Coronary artery (tissue), 2 donors: ENCODE measurements at places on chromosomes 16 and 17.

- DNase-seq = no peak
Observed at GRCh38 chr17:74738051-74738996, 1.3 kb downstream of the RAB37 start.

GRCh38 chr17:48122665-48123045 is 15.1 kb downstream of the SNX11 start:
- no peak for DNase-seq

GRCh38 chr17:61511480-61512182 is 59.4 kb downstream of the TBX4 start:
- no peak for DNase-seq

GRCh38 chr16:72159801-72160200 is 12.2 kb downstream of the PMFBP1 start:
- DNase-seq = no peak

GRCh38 chr17:57676543-57676942 is 68.6 kb downstream of the CCDC182 start:
- DNase-seq = peak; percentile 52

DNA sequence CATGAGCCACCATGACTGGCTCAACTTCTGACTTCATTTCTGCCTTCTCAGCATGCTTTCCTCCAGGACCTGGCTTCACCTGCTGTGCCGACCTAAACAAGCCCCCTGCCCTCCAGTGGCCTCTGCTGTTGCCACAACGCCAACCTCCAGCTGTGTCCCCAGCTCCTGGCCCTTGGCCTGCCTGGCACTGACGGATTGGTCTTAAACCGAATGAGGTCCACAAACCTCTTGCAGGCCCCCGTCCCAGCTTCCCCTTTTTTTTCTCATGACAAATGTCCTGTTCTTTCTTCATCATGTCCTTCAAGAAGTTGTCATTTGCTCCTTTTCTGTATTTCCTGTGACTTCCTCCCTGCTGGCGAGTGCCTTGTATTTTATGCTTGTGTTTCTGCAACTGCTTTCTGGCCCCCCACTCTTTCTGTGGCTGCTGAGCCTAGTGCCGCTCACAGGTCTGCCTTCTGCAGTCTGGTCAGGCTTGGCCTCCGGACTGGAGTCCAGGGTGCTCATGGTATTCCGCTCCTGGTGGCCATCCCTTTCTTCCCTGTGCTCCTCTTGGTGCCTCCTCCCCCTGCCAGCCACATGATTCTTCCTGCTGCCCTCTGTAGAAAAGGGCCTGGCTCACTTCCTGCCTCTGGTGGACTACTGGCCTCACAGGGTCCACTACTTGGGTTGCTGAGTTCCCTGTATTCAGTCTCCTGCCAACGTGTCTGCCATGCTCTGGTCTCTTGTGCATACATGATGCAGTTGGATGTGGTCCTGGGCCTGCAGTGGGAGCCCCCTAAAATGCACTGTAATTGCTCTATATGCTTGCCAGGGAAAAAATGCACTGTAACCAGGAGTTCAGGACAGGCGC is 2.9 kb downstream of the ATP6V0C start:
- no peak for DNase-seq

DNA sequence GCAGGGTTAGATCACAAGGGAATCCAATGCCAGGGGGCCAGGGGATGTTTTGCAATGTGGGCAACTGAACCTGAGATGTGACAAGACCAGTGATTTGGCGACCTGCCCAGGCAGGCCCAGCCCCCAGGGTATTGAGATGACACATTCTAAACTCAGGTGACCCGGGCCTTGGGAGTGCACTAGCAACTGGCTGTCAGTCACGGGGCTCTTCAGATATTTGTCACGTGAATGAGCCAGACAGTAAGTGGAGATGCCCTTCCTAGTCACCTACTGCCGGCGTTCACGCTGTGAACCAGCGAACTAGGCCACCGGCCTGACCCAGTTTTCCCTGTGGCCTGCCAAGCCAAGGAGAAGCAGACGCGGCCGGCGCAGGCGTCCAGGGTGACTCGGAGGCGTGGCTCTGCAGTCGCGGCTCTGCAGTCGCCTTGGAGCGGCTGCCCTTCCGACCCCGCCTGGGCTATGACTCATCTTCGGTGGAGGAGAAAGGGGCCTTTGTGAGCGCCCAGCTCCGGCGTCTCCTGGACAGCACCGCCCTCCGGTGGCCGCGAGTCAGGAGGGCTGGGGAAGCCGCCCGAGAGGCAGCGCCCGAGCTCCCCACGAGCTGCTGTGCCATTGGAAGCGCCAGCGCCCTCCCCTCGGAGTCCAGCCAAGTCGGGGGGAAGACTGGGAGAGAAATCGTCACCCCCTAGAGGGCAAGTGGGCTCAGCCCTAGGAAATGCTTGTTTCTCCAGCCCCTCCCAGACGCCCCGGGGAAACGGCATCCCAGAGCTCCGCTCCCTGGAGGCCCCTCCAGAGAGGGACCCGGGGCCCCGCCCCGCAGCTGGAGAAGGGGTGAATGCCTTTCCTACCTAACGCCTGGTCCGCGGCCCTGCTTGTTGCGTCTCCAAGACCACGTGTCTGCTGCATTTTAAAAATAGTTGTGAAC is 38.8 kb downstream of the WSB1 start:
- DNase-seq = peak; percentile 100

DNA sequence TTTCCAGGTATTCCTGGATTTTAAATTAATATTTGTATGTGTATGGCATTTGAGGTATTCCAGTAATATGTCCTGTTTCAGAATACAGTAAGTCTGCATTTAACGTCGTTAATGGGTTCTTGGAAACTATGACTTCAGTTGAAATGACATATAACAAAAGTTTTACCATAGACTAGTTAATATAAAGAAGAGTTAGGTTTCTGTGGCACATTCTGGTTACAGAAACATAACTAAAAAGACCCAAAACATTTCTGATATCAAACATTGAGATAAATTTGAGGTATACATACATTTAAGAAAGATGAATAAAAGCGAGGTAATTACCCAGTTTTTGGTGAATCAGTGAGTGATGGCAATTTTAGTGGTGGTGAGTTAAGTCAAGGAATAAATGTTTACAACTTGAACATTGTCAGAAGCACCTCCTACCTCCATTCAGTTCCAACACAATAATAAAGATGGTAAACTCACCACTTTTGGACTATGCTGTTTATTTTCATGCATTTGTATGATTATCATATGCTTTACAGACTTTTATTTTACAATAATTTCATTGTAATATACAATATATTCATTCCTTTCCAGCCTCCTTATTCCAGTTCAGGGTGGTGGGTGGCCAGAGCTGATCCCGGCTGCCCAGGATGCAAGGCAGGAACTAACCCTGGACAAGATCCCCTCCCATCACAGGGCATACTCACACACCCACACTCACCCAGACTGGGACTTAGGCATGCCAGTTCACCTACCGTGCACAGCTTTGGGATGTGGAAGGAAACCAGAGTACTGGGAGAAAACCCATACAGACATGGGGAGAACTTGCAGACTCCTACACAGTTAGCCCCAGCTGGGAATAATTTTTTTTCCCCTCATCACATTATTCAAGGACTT is 9.7 kb downstream of the LUC7L3 start:
- DNase-seq = no peak

DNA sequence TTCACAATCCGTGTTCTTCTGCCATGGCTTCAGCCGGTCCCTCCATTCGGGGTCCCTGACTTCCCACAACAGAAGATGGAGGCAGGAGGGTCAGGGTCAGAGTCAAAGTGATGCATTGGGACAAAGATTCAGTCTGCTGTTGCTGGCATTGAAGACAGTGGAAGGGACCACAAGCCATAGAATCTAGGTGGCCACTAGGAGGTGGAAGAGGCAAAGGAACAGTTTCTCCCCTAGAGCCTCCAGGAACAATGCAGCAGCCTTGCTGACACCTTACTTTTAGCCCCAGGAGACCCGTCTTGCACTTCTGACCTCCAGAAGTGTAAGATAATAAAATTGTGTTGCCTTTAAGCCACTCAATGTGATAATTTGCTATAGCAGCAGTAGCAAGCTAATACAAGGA is 55.9 kb downstream of the MFSD11 start:
- no peak for DNase-seq

DNA sequence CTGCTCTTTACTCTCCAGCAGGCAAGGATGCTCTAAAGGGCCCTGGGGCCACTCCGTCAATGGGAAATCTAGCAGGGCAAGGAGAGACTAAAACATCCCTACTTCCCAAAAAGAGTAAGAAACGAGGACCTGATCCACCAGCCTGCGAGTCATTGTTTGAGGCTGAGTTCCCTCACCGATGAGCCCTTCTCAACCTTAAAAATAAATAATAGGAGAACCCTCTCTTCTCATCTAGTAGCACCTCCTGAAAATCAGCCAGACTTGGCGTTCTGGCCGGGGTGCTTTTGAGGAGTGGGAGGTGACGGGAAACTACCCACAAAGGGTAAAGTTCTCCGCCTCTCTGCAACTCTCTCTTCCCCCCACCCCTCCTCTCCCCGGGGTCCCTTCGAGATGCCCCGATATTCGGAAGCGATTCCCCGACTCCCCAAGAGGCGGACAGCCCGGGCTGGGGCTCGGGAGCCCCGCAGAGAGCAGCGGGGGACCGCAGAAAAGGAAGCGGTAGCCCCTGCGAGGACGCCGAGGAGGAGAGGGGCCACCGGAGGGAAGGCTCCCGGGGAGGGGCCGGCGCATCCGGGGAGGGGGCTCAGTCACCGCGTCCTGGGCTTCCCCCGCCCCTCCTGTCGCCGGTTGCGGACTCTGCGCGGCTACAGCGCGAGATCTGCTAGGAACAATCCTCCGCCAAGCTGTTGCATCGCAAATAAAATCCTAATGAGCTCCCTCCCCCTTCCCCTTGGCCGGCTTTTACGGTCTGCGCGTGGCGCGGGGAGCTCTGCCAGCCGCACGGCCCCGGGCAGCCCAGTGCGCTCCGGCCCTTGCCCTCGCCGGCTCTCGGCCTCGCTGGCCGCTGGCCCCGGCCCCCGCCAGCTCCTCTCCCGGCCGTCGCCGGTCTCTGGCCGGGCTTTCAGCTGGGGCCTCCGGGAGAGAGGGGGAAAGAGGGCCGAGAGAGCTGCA is 1.3 kb downstream of the HOXB9 start:
- no peak for DNase-seq

- no peak for DNase-seq
Observed at GRCh38 chr17:47973541-47973940, 2.6 kb downstream of the CDK5RAP3 start.

DNA sequence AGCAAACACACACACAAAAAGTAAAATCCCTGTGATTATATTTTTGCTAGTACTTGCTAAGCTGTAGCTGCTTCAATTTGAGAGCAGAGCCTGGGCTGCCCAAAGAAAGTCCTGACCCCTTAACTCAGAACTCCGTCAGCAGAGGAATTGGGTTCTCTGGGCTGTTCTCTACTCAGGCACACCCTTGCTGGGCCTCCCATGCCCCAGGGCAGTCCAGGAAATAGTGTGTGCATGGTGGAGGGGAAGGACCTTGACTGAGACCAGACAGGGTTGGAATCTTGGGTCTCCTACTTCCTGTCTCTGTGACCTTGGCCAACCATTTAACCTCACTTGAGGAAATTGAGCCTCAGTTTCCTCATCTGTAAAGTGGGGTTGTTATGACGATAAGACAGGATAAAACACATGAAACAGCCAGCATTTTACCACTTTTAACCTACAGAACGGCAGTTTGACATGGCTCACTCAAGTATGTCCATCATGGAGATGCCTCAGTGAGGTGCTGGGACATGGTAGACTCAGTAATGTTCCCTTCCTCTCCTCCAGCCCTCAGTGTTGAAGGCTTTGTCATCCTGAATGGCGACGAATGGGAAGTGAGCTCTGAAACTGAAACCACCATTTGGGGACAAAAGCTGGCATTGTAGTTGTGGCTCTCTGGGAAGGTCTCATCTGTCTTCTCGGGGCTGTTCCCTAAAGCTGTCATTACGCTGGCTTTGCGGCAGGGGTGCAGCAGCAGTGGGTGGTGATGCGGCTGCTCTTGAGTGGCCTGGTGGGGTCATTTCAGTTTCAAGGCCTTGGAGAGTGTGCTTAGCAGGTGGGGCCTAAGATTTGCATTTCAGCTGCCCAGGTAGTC is 74.9 kb downstream of the CMIP start:
- no peak for DNase-seq

- no peak for DNase-seq
Observed at GRCh38 chr17:75596320-75597087, 8.9 kb downstream of the MYO15B start.

- no peak for DNase-seq
Observed at GRCh38 chr17:49738456-49739163, 25.3 kb downstream of the FAM117A start.

GRCh38 chr16:726438-727290 is at the start of the genes CCDC78 and HAGHL:
Gene CCDC78 (minus strand): TSS chr16:726443. CDS start chr16:726367, 76 bp downstream.
Gene HAGHL (plus strand): TSS chr16:727106. CDS start chr16:727510, 404 bp downstream.
- no peak for DNase-seq

GRCh38 chr16:49013727-49014080 is 267.9 kb downstream of the CBLN1 start:
- DNase-seq = peak; percentile 53

DNA sequence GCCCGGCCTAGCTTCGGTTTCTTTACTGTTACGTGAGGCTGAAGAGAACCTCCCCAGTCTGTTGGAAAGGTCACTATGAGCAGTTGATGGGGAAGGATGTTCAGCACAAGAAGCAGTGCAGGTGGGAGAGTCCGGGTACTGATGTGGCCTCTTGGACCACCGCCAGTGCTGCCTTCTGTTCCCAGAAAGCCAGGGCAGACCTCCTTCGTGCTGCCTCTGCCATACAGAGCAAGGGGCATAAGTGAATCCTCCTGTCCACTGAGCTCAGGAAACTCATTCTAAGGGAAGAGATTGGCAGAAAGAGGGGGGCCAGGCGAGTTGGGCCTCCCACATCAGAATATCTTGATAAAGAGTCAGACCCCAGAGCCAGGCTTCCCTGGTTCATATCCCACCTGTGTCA is 3.7 kb downstream of the PPP4C start:
- no peak for DNase-seq
